ENCODE measurements at places on chromosomes 12 and 14.

DNA sequence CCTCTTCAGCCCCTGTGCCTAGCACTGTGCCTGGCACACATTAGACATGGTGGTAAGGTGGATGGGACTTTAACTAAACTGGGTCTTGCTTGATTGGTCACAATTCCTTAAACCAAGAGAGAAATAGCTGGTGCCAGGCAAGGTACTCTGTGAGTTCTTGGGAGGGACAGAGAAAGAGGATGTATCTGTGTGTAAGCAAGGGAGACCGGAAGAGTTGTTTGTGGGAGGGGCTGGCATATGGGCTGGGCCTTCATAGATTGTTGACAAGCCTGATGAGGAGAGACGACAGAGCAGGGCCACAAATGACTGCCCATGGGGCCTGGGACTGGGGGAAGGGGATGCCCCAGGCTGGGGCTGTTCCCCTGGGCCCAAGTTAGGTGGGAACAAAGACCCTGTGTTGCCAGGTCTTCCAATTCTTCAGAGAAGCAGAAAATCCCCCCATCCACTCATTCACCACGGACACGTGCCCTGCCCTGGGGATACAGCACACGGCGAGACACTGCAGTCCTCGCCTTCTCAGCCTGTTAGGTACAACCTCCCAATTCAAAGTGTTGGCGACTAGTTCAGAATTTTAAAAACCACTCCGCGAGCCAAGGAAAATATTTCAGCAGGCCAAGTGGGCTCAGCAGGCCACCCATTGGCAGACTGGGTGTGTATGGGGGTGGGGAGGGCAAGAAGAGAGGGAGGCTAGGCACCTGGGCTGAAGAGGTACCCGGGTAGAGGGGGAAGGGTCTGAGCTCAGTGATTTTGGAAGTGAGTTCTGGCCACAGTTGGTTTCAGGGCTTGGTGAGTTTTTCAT is 11.4 kb upstream of the CYP46A1 start:
- DNase-seq: no peak

DNA sequence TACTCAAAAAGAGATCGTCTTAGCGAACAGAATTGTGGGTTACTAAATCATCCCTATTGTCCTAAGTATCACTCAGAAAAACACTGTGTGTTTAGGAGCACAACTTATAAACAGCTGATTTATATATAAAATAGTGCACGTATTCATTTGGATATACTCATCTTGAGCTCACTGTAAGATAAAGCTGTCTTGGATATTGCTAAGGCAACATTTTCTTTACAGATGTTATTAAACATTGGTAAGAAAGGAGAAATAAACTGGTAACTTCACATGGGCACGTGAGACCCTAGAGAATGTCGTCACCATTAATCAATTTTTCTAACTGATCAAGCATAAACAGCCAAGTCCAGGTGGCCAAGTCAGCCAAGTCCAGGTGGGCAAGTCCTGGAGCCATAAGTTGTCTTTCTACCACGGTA is 1.7 kb downstream of the PAWR start:
- no peak for DNase-seq

DNA sequence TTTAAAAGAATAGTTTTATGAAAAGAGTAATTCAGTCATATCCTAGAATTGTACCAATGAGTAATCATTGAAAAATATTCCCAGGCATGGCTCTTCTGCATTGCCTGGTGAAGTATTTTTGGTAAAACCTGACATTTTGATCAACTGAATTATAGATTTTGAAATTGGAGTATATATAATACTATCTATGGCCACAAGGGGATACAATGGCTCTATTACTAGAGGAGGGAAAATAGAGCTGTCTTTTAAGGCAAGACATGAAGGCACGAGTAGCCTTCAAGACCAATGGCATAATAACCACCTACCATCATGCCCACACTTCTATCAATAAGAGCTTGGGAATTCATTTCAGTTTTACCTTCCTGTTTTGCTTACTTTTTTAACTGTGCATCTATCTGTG is 1241.4 kb upstream of the TMEM132C start:
- no peak for DNase-seq

- DNase-seq: no peak
These were observed 276.3 kb upstream of the CRY1 start for GRCh38 chr12:107369679-107370078.

DNA sequence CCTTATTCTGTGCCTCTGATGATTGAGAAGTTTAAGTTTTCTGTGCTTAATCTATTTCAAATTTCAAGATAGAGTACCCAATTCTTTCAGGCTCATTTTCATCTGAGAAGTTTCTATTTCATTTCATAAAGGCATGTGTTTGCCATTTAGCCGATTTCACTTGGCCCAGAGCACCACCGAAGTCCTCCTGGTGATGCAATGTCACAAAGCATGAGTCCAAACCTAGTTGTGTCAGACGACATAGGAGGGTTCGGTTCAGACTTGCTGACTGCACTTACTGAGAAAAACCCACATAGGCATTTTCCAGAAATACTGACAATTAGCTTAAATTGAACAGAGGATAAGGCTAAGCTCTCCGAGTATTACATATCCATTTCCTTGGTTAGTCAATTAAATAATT is 152.4 kb upstream of the FAR2 start:
- DNase-seq: no peak

DNA sequence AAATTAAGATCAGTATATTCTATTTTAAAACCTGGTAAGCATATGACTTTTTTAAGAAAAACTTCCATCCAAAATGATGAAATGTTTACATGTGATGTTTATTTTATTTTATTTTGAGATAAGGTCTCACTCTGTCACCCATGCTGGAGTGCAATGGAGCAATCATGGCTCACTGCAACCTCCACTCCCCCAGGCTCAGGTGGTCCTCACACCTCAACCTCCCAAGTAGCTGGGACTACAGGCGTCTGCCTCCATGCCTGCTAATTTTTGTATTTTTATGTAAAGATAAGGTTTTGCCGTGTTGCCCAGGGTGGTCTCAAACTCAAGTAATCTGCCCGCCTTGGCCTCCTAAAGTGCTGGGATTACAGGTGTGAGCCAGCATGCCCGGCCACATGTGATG is 141.8 kb downstream of the ZFP36L1 start:
- no peak for DNase-seq

- DNase-seq: peak; percentile 82
These were observed at the start of gene LARP4 for GRCh38 chr12:50400638-50401499. Gene LARP4, plus strand, starts transcription at chr12:50400885. Its CDS starts 126 bp downstream, at chr12:50401011.

GRCh38 chr14:91947475-91948184 is at the start of gene FBLN5:
Gene FBLN5, minus strand, starts transcription at chr14:91947694. Its CDS starts 465 bp downstream, at chr14:91947229.
- DNase-seq: peak; percentile 11

DNA sequence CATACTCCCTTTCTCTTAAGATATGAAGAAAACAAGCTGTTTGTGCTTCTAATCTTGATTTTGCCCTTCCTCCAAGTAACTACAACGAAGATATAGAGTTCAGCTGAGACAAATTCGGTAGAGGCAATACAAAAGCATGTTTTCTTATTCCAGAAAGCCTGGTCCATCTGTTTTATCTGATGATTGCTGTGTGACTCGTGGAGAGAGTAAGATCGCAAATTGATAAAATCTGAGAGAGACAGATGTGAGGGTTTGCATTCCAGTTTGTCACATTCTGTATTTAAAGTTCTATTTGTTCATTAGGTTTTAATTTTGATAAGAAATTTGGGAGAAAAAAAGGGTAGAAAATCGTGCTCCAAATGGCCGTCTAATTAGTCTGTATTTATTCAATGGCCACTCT is 192.1 kb downstream of the CPNE8 start:
- DNase-seq: no peak

All from stimulated activated CD4-positive, alpha-beta T cell treated with anti-CD3 and anti-CD28 coated beads, TNF-alpha, amount 100 ng/mL, for 48 hours (primary cell).